ENCODE measurements at places on chromosomes 12 and 14.

DNA sequence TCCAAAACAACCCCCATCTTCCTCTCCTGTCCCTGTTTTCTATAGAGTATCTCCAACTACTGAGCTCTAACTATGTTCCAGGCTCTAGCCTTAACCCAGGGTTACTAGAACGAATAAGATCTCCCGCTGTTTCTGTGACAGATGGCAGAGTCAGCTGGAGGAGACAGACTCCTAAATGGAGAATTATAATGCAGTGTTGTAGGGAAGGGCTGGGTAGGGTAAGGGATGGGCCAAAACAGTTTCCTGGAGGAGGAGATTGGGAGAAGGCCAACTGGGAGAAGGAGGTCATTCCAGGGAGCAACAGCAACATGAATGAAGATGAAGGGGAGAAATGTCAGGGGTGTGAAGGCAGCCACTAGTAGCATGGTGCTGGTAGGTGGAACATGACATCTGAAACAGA is 73.4 kb upstream of the ANO4 start:
- DNase-seq, result no peak

GRCh38 chr12:132686825-132687210 is 324 bp downstream of the POLE start:
- no peak for DNase-seq

DNA sequence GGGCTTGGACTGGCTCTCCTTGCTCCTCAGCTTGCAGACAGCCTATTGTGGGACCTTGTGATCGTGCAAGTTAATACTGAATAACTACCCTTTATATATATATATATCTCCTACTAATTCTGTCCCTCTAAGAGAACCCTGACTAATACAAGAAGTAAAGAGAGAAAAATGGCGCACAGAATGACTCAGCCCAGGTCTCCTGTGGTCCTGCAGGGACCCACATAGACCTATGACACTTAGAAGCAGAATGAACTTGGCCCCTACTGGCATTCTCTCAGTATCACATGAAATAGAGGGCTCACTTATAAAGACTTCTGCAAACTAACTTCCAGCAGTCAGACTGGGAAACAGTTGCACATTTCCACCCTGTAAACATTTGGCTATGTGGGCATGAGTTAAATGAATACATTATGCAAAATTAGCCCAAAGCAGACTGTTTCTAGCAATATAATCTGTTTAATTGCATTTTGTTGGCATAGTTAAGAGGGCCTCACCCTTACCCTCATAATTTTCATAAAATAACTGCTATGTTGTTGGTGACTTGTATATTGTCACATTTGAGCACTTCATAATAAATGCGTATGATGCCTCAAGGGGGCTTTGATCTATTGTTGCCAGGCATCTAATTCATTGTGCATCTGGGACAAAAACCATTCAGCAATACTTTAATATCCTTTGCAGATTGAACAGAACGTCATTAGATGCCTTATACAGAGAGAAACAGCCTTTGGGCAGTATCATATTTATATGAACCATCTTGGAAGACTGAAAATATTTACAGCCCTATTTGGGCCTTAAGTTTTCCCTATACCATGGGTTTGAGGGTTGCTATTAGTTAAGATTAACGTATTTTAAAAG is 349.7 kb upstream of the DIO2 start:
- no peak for DNase-seq

DNA sequence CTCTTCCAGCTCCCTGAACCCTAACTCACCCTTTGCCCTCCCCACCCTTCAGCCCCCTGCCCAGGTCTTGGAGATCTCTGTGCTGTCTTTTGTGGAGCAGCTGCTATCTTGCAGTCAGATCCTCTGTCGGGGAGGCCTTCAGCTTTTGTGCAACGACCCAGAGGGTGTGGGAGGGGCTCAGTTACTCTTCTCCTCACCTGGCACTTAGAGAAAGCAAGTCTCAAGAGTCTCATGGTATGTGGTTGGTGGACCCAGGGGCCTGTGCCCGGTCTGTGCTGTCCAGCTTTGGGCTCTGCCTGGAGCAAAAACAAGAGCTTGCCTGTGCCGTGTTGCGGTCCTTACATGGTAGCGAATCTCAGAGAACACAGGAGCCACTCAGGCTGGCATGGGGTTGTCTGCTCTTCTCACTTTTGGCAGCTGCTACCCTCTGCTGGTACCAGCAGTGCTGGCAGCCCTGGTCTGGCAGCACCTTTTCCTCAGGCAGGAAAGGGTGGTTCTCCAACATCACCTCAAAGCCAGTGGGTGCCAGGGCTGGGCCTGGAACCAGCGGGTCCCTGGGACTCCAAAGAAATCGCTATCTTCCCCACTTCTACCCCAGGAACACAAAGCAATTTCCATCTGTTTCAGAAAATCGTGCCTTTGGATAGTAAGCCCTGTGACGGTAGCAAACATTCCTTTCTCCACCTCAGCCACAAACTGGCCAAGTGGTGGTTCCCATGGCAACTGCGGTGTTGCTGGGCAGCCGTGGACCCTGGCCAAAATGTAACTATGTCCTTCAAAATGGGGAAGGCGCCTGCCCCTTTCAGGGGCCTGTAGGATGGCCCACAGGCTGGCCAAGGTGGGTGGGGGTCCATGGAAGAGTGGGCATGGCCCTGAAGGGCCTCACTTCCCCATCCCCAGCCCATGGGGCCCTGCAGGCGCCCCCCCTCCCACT is 90.0 kb downstream of the RIN3 start:
- DNase-seq, result peak; percentile 84

DNA sequence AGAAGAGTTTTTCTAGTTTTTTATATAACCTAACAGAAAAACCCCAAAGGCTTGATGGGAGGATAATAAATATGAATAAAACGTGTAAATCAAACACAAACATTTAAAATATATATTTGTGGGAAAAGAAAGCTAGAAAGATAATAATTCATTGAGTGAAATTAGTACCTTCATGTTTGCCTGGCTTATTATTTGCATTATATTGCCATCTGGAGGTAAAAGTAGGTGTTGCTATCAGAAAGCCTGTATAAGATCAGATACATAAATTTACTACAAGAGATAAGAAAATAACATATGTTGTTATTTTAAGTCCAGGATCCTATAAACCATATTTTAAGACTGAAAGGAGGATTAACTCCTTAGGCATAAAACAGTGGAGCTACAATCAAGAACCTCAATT is 77.7 kb downstream of the NTS start:
- DNase-seq, result no peak

GRCh38 chr12:22518060-22518719 is 26.2 kb downstream of the C2CD5 start:
- no peak for DNase-seq

DNA sequence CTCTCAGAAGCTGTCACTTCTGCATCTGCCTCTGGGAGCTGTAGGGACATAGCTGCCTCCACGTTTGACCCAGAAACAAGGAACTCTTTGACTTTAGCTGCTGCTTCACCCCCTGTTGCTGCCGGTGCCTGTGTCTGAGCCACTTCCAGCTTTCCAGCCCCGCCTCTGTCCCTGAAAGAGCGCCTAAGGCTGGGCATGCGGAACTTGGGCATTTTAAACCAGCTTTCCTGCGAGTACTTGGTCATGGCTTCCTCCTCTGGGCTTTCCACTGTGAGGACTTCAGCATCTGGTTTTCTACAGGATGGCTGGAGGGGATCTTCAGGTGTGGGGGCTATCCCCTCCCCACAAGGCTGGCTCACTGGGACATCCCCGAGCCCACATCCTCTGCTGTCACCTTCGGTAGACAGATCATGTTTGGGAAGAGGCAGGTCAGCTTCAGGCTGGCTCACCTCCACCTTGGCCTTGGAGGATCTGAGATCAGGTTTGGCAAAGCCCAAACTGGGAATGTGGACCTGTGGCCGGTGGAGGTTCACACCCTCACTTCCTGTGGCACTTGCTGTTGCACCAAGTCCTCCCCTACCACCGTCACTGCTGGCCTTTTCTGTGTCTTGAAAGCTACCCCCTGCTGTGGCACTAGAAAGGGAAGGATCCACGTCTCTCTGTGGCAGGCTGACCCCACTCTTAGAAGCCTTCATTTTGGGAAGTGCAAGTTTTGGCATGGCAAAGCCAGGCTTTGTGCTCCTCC is 15.2 kb downstream of the PLD4 start:
- DNase-seq, result no peak

DNA sequence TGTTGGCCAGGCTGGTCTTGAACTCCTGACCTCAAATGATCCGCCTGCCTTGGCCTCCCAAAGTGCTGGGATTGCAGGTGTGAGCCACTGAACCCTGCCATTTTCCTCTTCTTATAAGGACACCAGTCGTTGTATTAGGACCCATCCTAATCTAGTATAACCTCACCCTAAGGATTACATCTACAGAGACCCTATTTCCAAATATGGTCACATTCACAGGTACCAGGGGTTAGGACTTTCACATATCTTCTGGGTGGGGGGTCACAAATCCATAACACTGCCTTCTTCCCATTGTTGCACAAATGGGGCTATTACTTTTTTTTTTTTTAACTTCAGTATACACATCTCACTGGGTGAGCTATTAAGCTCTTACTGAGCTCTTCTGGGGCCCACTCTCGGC is 38.6 kb downstream of the ARF6 start:
- DNase-seq, result no peak

GRCh38 chr12:98418357-98419075 is 96.9 kb upstream of the TMPO start:
- DNase-seq, result no peak

DNA sequence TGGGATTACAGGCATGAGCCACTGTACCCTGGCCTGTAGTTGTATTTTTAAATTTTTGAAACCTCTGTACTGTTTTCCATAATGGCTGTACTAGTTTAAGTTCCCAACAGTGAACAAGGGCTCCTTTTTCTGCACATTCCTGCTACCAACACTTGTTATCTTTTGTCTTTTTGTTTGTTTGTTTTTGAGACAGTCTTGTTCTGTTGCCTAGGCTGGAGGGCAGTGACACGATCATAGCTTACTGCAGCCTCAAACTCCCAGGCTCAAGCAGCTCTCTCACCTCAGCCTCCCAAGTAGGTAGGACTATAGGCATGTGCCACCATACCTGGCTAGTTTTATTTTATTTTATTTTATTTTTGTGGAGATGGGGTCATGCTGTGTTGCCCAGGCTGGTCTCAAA is 23.0 kb downstream of the BRMS1L start:
- no peak for DNase-seq

GRCh38 chr14:105439710-105440553 is 20.3 kb downstream of the MTA1 start:
- no peak for DNase-seq

- no peak for DNase-seq
Measured at GRCh38 chr12:90333939-90334338, 621.0 kb downstream of the CCER1 start.

DNA sequence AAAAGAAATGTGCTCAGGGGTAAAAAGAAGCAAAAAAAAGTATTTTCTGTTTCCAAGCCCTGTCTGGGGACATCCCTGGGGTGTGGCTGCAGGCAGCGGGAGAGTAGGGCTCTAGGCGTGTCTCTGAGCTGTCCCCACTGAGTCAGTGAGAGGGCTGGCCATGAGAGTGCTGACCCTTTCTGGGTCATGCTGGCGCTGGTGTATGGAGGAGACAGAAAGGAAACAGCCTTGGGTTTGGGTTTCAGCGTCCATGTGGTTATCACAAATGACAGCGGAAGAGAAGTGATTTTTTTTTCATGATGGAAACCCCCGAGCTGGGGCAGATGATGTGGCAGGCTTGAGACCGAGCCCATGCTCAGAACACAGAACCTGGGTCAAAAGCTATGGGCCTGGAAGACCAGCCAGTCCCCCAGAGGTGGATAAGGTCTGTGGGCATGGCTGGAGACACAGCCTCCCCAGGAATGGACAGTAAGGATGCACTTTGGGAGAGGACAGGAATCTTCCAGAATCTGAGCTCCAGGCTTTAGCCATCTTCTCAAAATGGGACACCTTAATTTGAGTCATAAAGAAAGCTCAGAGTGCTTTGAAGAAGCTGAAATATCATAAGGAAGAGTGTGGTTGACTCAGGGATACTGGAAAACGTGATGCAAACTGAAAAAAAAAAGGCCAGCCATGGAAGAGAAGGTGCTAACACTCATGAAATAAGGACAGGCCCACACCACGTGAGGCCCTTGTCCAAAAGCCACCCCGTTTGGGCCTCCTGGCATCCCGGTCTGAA is 36.2 kb downstream of the SYNE3 start:
- DNase-seq, result no peak

- peak; percentile 72 for DNase-seq
Measured at GRCh38 chr12:8078398-8078797, 3.7 kb upstream of the NECAP1 start.

DNA sequence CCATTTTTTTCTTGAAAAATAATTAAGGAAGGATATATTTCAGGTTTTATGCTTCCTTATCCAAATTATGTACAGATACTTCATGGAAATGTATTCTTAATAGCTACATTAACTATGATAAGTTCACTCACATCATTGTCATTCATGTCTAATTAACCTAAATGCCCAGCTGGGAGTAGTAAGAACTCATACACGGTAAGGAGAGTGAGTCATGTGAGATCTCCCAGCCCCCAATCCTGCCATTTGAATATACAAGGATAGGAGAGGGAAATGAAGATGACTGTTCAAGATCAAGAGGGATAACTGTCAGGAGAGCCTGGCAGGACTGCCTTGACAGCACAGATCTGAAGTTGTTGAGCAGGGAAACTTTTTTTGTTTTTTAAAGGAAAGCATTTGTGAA is 343.4 kb upstream of the USP15 start:
- no peak for DNase-seq

DNA sequence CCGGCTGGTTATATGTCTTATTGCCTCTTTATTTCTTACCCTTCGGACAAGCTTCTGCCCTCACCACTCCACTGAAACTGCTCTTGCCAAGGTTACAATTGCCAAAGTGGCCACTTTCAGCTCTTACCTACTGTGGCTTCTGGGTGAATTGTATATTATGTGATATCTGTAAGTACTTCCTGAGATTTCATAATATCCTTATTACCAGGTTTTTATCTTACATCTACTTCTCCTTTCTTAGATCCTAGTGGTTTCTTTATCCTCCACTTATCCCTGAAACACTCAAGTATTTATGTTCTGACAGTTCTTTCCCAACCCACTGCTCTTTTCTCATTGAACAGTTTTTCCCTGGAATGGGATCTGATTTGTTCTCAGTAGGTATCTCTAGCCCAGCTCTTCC is 10.5 kb downstream of the CELA1 start:
- DNase-seq, result no peak

- DNase-seq, result no peak
Measured at GRCh38 chr14:20197459-20197858, 6.8 kb downstream of the OR11G2 start.

- no peak for DNase-seq
Measured at GRCh38 chr12:92370828-92371227, 225.2 kb upstream of the BTG1 start.

DNA sequence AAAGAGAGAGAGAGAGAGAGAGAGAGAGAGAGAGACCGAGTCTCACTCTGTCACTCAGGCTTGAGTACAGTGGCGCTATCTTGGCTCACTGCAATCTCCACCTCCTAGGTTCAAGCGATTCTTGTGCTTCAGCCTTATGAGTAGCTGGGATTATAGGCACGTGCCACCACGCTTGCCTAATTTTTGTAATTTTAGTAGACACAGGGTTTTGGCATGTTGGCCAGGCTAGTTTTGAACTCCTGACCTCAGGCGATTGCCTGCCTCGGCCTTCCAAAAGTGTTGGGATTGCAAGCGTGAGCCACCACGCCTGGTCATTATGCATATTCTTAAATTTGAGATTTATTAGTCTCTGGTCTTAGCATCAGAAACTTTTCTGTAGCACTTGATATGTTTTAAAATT is 317.9 kb upstream of the ATP2B1 start:
- DNase-seq, result no peak

GRCh38 chr12:125128439-125129178 is 63.4 kb downstream of the AACS start:
- no peak for DNase-seq

GRCh38 chr14:67441256-67441655 is 29.3 kb upstream of the PLEK2 start:
- DNase-seq, result no peak

Measured in naive thymus-derived CD8-positive, alpha-beta T cell (primary cell).